Left lobe of liver (tissue), 2 donors: ENCODE measurements at places on chromosomes 16 and 17. TPM values are rescaled to one million over a fixed set of nuclear protein-coding genes. Genes with fewer than 3 reads are reported as not detected.

The FOXL1 gene
- total RNA-seq = 0.28 TPM

The CMTM1 gene
- 0.98 TPM for total RNA-seq

The EVPLL gene
- total RNA-seq = 2.2 TPM

DNA sequence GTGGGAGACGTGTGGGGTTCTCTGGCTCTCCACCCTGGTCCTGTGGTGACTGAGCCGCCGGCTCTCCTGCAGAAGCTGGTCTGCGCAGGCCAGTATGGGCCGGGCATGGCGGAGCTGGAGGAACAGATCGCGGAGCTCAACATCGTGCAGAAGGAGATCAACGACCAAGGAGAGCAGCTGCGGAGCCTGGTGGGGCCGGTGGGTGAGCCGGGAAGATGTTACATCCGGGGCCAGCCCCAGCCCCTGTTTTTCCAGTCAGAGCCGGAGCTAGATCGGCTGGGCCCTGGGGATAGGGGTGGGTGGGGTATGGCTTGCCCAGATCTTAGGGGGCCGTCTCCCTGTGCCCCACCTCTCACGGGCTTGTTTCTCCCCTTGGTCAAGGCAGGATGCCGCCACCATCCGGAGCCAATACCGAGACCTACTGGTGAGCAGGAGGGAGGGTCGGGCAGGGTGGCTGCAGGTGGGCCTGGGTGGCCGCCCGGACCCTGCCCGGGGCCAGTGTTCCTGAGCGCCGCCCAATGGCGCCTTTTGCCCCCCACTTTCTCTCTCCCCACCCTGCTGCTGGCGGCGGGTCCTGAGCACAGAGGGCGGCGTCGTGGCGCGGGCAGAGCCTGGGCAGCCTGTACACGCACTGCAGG lies 5.0 kb downstream of the EVPLL start:
- no peak for DNase-seq

GRCh38 chr17:15048933-15049794 lies 216.0 kb downstream of the PMP22 start:
- DNase-seq = no peak

DNA sequence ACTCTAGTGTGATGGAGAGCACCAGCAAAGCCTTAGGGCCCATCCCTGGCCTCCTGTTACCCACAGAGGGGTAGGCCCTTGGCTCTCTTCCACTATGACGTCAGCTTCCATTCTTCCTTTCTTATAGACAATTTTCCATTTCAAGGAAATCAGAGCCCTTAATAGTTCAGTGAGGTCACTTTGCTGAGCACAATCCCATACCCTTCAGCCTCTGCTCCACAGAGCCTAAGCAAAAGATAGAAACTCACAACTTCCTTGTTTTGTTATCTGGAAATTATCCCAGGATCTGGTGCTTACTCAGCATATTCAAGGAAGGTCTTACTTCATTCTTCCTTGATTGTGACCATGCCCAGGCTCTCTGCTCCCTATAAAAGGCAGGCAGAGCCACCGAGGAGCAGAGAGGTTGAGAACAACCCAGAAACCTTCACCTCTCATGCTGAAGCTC lies at the start of gene CCL8:
Gene CCL8, plus strand, starts transcription at position 397 of the 445 bp plus-strand sequence. CDS start 67 bp downstream, outside the sequence.
- DNase-seq = no peak

DNA sequence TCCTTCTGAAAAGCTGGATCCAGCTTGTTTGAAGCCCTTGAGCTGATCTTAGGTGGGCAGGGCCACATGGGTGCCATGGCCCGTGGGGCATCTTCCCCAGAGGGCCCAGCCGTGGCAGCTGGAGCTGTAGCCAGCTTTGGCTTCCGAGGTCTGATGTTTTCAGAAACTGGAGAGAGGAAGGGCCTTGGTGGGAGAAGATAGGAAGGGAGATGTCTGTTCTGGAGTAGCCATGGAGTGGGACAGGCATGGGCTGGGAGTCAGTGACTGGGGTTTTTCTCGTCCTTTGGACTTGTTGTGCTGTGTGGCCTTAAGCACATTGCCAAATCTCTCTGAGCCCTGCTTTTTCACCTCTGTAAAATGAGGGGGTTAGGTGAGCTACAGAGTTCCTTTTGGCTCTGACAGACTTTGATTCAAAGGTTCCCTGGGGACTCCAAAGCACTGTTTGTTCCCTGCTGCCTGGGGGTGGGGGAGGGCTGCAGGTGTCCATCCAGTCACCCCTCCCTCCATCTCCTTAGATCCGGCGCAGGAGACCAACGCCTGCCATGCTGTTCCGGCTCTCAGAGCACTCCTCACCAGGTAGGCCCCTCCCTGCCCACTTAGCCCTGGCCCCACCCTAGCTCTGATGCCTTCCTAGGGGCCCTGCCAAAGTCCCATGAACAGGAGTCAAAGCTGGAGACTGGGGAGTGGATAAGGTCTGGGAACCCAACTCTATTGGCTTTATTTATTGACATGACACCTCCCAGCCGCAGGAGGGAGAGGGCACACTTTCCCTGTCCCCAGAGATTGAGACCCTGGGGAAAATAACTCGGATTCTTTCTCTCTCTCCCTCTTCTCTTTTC lies 2.1 kb downstream of the PPP1R1B start:
- no peak for DNase-seq

DNA sequence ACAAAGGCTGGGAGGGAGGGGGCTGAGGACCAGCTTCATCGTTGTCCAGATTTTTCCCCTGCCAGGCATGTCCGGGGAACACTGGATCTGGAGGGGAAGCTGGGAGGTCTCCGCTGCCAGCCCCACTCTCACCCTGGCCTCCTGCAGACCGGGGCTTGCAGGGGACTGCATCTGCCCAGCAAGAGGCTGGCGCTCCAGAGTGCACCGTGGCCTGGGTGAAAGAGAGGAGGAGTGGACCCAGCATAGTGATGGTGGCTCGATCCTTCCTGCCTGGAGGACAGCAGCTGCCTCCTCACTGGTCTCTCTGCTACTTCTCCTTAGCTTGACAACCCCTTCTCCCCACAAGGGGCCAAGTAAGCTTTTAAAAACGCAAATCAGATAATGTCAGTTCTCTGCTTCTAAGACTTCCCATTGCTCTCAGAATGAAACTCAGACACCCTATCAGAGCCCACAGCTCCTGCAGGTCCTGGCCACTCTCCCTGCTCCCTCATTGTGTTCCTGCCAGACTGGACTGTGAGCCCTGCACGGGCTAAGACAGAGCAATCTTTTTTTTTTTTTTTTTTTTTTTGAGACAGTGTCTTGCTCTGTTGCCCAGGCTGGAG lies 15.0 kb downstream of the CPNE2 start:
- DNase-seq = no peak
